ENCODE measurements at places on chromosomes 2 and 18.

DNA sequence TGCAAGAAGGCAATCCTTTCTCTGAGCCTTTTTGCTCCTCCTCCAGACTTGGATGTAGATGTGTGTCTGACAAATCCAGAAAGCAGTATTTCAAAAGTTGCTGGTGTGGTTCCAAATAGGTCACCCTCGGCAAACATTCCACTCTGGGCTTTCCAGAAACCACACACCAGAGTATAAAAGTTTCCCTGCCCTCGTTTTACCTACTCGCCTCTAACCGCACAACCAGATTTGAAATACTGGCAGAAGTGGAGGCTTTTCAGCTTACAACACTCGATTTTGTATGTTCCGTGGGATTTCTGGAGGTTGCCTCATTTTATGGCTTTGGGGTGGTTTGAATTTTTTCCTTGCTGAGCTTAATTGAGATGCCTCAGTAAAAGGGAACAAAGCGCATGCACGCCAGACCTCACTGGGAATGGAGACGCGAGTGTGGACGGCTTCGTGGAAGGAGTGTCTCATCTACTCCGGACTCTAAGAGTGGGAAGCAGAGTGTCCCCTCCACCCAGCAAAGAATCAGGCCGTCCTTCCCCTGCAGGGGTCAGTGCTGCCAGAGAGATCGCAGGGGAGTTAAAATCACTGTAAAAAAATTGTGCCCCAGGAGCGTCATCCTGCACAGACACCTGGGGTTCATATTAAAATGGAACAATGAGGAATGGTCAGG, 44.0 kb upstream of the RPL31 start:
- no peak for DNase-seq

DNA sequence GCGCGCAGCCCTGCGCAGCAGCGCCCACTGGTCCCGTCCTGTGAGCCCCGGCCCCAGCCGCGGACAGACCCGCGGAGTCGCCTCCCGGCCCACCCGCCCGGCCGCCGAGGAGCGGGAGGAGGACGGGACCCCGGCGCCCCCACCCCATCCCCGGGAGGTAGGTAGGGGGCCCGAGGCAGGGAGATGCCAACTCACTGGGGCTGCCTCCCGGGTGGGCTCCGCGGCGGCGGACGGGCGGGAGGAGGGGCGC, 160 bp downstream of the SPTBN1 start:
- DNase-seq, result no peak

GRCh38 chr18:79604205-79604912, 75.2 kb upstream of the CTDP1 start:
- no peak for DNase-seq

DNA sequence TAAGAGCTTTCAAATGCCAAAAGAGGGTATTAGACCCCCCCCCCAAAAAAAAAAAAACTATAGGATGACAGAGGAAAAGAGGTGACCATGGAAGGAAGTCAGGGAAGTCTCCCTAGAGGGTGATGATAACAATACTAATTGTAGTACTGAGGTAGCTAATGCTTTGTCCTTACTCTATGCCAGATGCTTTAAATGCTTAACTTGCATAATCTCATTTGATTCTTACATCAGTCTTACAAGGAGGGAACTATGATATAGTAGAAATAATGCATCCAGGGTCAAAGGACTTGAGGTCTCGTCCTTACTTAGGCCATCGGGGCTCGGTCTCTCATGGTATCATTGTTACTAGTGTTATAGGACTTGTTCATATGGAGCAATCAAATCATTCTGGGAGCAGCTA, 9.1 kb downstream of the IDH1 start:
- DNase-seq, result no peak

DNA sequence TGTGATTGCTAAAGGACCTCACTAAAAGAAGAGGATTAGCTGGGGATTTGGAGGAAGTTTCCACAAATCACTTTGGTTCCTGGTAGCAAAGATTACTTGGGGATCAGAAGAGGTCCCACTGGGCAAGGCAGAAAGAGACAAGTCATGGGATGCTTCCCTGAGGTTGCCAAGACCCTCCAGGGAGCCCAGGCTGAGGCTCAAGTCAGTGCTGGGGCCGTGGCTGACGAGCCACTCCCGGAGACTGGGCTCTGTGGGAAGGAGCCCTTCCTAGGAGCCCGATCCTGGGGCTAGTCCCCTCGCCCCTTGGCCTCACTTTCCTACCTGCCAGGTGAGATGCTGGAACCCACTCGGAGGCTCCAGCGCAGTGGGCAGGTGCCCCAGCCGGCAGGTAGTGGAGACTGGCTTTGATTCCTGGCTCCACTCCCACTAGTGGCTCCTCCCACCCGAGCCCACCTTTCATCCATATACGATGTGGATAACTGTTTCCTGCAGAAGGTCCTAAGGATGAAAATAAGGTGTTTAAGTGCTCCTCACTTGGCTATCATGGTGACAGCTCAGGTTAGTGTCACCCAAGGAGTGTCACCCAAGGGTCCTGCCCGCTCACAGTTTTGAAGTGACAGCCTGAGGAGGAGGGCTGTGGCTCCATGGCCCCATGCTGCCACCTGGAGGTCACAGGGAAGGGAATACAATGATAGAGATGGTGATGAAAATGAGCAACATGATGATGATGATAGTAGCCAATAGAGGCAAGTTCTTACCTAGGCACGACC, 100.5 kb downstream of the CAPN13 start:
- DNase-seq, result peak; percentile 68

DNA sequence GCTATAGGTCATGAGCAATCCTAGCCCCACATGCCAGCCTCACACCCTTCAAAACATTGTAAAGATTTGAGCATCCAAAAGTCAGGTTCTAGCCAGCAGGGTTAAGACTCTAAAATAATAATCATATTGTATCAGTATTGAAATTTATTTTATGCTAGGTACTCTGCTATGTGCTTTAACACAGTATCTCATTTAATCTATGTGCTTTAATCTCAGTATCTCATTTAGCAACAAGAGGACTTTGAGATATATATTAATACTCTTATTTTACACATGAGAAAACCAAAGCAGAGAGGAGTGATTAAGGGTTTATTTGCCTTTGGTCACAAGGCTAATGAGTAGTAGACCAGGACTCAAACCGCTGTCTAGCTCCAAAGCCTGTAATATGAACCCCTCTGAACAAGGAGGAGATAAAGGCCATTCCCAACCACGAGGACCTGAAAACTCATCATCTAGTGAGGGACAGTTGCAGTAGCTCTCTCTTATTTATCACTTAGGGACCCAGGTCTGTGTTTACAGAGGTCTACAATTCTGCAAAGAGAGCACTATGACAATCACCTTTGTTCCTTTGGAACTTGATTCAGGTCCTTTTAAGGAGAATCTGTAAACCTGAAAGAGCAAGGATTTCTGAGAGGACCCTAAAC, 116.5 kb upstream of the SERTAD2 start:
- no peak for DNase-seq

DNA sequence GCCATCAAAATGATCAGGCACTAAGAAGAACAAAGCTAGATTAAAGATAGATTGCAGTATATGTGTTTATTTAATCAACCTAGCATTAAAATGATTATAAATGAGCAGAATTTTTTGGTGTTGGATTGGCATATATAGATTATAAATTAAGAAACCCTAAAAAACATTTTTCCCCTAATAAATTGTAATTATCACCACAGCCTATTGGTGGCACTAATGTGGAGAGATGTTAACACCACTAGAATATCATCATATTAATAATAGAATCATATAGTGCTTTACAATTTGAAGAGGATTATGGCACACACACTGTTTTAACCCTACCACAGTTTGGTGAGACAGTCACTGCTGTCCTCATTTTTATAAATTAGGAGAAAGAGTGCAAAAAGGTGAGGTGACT, 112.4 kb upstream of the RND3 start:
- DNase-seq, result no peak

- no peak for DNase-seq
Observed at GRCh38 chr2:129058981-129059380, 740.3 kb upstream of the HS6ST1 start.

DNA sequence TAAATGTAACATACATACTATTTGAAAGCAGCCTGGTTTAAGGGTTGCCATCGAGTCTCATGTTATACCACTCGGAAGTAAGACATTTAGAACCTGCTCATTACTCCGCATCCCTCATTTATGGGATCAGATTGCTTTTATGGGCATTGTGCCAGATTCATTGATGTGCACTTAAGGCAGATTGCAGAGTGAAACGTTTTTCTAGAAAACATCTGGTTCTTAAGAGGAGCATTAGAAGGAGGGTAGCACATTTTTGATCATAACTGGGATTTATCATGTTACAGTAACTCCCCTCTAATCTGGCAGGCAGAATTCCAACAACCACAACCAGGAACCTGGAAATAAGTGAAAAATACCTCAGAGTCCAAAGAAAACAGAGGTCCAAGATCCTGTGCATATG, 74.2 kb upstream of the GALNT3 start:
- no peak for DNase-seq

DNA sequence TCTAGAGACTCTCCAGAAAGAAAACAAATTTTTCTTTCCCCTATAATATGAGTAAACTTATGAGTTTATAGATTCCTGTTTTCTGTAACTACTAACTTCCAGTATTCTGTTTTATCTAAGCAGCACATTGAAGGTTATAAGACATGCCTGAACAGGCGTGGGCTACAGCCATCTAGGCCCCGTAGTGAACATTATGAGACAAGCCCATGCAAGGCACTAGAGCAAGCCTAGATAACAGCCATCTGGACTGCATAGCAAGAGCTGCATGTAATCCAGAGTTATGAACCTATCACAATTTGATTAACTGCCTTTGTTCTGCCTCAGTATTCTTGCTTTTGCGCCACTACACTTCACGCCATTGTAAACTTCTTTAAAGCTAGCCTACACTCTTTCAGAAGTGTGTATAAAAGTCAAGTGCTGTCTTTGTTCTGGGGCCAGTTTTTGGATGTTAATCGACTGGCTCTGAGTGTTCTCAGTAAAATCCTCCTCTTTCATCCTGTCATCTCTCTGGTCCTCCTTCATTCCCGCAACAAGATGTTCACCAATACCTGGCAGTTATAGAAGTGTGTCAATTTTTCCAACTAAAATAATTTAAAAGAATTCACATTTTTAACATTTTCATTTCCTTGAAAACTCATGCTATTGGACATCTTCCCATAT, 3.0 kb upstream of the SULT1C3 start:
- no peak for DNase-seq

GRCh38 chr2:39448169-39448502, 11.1 kb upstream of the MAP4K3 start:
- no peak for DNase-seq

DNA sequence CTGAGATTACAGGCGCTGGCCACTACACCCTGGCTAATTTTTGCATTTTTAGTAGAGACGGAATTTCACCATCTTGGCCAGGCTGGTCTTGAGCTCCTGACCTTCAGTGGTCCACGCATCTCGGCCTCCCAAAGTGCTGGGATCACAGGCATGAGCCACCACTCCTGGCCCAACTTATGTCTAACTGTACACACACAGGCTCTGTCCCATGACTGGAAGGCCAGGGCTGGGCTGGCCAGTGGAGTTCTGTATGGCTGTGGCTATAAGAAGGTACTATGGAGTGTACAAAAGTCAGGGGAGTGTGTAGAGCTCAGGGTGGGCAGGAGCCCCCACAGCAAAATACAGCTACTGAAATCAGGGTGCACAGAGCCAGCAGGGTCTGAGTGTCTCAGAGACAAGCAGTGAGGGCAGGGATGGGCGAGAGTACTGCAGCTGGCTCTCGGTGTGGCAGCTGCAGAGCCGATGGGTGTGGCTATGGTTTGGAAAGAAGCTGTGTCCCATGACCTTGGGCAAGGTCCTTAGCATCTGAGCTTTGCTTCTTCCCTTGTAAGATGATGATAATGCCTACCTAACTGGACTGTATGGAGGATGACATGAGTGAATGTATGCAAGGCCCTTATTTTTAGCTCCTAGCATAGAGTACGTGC, 10.4 kb upstream of the MSGN1 start:
- no peak for DNase-seq

DNA sequence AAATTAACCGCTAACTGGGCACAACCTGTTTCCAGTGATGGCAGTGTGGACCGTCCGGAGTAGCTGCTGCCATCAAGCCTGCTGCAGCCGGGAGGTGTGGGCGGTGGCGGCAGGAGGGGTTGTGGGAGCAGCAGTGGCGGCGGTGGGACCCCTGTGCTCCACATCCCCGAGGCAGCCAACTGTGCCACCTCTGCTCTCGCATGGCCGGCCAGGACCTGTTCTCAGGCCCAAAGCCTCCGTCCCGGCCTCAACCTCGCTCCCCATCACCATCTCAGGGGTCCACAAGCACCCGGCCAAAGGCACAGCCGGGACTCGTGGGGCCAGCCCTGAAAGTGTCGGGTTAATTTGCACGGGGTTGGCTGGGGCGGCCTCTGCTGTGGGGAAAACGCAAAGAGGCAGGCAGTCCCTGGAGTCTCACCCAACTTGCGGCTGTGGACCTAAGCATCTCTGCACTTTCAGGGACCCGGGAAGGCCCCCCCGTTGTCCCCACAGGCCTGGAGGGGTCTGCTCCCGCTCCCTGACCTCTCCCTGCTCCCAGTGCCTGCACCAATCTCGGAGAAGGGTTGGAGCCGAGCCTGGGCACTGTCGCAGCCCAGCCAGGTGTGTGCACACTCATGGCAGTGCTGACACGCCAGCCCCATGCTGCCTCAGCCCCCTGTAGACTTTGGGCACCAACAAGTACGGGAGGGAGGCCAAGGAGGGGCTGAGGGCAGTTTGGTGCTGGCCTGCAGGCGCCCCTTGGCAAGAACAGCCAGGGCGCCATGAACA, 44.4 kb upstream of the PEX13 start:
- DNase-seq, result no peak

- DNase-seq, result no peak
Observed at GRCh38 chr2:159322419-159322818, 35.9 kb upstream of the WDSUB1 start.

DNA sequence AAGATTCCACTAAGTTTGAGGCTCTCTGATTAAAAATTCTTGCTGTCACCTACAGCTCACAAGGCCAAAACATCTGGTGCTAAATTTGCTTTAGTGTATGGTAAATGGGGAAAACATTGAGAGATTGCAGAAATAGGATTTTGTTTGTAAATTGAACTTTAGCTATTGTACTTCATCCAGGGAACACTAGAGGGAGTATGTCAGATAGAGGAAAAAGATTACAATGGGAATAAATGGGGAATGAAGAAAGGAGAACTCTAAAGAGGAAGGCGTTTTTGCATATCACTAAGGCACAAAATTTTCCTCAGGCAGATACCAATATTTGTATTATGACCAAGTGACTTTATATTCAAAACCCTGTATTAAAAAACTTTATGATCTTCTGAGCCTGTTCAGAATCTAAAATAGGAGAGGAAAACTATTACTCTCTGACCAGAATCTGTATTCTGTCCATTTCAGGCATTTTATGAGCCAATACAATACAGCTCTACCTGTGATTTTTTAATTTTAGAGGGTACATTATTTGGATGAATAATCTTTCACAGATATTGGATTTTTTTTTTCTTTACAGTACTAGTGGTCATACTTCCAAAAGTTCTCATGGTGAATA, 52.3 kb upstream of the ITGB6 start:
- peak; percentile 32 for DNase-seq
